ENCODE measurements at places on chromosomes 1 and 21.

DNA sequence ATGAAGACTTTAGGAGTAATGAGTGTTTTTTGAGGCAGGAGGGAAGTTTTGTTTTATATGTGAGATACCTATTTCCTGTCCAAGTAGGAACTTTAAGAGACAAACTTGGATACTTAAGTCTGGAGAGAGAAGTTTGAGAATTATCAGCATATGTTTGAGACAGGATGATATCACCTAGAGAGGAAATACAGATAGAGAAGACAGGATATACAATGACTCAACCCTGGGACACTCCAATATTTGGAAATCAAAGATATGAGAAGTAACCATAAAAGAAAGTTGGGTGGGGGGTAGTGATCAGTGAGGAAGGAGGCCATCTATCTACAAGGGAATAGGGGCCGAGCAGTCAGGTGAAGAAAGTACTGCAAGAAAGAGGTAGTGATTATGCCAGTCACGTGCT, 6.5 kb downstream of the LCE7A start:
- DNase-seq: no peak

DNA sequence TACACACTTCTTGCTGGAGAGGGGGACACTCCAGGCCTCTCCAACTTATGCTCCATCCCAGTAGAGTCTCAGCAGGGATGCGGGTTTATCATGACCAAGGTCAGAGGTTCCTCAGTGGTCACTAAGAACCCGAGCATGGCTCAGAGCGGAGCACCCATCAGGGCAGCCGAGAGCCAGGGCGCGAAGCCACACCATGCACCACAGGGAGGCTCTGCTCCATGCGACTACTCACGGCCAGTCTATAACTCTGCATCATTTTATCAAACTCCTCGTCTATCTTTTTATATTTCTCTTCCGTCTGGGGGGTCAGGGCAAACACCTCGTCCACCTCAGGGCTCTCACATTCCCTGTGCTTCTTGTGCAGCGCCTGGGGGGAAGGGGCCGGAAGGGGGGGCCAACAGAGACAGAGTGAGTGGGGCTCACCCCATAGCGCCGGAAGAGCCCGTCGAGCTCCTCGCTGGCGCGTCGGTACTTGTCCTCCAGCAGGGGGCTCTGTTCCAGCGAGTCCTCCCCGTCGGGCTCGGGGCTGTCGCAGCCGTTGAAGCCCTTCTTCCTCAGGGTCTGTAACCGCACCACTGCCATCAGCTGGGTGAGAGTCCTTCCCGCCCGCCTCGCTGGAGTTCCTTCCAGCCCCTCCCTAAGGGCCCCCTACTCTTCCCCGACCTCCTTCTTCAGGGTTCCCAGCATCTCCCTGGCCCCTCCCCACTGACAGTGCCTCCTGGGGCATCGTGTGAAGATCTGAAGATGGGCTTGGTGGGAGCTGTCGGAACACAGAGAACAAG, 20.0 kb downstream of the MEF2D start:
- peak; percentile 16 for DNase-seq

DNA sequence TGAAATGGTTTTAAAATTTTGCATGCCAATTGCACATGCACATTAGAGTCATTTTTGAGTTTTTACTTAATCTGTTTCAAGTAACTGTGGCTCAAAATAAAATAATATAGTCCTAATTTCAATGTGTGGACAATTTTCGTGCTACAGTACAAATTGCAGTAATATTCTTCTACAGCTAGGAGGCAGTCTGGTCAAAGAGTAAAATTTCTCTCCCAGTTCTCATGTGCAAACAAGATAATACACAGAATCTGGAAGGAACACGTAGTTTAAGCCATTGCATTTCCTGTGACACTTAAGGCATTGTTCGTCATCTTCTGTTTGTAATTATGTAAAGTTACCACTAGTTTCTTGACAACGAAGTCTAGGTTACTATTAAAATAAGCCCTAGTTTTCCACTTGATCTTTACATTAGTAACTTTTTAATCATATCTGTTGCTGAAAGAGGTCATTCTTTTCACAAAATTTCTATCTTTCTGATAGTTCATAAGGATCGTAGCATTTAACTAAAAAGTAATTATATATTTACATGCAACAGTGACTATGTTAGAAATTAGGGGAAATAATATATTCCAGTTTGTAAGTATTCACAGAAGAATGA, 28.9 kb downstream of the ODR4 start:
- no peak for DNase-seq

- no peak for DNase-seq
Measured at GRCh38 chr1:69845655-69846054, 277.9 kb downstream of the LRRC7 start.

DNA sequence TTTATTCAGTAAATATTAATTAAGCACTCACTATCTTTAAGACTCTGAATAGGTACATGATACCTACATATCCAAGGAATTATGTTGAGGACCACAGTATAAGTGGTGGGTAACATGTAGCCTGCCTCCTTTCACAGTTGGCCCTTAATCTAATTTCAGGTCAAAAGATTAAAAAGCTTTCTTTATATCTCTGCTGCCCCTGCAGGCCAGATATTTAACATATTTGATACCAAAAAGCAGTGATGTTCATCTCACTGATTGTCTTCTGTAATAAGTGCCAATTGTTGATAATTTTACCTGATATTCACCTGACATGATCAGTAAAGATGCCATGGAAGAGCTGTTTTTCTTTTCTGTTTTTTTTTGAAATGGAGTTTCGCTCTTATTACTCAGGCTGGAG, 36.5 kb downstream of the RLF start:
- no peak for DNase-seq

GRCh38 chr1:209150114-209150513, 433.4 kb upstream of the CAMK1G start:
- DNase-seq: no peak

- DNase-seq: no peak
Measured at GRCh38 chr1:41291195-41291594, 49.1 kb upstream of the SCMH1 start.

GRCh38 chr1:88658419-88658818, 25.7 kb upstream of the PKN2 start:
- no peak for DNase-seq

DNA sequence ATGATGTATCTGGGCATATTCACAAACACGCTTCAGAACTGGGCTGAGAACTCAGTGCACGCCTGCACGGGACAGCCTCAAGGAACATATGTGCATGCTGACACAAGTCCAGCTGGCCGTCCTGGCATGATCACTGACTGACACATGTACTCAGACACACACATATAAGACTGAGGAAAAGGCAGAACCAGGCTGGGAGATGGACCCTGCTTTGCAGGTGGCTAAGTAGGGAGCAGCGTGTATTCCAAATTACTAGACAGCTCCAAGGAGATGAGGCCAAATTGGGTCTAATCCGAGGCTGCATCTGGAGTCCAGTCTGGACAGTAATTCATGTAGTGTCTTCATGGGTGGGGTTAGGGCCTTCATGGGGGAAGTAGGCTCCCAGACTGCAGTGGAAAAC, 41.4 kb upstream of the GJB5 start:
- no peak for DNase-seq

DNA sequence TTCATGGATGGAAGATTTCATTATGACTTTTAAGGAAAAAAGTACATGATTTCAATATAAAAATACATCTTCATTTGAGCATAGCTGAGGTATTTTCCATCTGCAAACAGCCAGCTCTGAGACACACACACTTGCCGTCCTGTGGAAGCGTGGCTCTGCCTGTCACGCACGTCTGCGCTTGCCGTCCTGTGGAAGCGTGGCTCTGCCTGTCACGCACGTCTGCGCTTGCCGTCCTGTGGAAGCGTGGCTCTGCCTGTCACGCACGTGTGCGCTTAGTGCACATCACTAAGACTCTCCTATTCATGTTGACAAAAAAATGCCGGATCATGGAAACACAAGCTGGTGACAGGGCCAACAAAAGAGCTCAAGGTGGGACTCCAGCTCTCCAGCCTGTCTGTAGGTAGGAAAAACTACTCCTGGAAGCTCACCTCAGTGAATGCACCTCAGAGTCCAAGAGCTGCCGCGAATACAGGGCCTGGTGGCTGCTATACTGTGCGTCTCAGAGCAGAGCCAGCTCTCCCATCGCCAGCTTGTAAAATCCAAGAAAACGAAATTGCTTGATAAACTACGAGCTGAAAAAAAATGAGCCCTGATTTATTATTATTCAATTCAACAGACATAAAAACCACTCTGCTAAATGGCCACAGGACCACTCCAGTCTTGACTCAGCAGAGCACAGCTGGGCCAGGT, 69.3 kb downstream of the SLC37A1 start:
- DNase-seq: no peak

DNA sequence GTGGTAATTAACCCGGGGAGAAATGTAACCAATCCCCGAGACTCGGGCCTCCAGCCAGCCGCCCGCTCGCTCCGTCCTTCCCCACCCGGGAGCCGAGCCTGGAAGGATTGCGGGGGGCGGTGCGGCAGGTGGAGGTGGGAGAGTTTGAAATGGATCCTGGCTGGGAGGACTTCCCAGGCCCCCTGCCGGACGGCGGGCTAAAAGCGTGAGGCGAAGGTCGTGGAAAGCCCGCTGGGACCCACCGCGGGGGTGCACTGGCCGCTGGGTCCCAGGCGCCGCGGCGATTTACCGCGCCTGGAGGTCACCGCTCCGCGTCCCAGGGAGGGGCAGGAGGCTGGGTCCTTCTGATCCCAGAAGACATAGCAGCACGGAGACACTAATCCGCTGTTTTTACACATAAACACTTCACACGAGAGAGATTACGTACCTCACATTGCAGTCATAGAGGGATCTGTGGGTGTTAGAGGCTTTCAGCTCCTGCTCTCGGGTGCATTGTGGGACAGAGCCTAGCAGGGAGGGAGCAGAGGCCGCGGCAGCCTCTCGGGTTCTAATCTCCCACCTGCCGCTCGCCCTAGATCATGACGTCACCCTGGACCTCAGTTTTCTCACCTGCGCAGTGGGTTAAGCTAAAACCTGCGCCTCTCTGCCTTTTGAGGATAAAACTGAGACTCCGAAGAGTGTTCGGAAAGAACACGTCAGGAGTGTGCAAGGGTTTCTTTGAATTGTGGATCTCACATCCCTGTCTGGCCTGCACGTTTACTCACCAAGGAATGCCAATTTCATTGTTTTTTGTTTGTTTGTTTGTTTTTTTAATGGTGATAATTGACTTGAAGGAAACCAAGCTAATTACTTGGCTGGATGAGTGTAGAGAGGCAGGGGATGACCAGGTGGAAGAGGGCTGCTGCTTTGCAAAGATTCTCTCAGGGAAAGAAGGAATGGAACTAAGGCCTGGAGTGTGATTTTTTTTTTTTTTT, 17.1 kb upstream of the TMEM9 start:
- DNase-seq: no peak

DNA sequence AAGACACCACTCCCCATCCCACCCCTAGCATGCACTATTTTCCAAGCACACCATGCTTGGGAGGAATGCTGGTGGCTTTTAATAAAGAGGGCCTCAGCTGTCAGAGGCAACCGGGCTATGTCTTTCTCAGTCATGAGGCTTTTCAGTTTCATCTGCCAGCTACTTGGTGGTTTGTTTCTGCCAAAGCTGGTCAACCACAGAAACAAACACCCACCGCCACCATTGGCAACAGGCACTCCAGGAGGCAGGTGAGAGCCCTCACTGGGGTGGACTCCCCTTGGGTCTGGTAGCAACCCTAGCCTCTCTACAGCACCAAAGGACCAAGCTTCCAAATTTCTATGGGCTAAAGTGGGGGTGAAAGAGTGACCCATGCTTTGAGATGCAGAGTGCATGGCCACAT, 54.3 kb upstream of the CD1D start:
- no peak for DNase-seq

DNA sequence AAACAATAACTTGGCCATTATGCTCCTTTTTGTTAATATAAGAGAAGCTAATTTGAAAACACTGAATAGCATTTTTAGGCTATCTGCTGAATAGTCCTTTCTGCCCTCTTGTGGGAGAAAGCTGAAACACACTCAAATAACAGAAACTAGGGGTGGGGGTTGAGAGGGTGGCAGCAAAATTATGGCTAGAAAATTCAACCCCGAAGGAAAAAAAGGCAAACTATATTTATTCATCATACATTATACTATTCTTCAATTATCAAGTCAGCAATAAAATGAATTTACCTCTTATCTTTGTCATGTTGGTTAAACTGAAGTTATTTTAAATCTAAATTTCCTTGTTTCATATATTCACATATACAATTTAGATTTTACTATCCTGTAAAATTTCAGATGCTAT, 255.9 kb downstream of the FAF1 start:
- DNase-seq: no peak

DNA sequence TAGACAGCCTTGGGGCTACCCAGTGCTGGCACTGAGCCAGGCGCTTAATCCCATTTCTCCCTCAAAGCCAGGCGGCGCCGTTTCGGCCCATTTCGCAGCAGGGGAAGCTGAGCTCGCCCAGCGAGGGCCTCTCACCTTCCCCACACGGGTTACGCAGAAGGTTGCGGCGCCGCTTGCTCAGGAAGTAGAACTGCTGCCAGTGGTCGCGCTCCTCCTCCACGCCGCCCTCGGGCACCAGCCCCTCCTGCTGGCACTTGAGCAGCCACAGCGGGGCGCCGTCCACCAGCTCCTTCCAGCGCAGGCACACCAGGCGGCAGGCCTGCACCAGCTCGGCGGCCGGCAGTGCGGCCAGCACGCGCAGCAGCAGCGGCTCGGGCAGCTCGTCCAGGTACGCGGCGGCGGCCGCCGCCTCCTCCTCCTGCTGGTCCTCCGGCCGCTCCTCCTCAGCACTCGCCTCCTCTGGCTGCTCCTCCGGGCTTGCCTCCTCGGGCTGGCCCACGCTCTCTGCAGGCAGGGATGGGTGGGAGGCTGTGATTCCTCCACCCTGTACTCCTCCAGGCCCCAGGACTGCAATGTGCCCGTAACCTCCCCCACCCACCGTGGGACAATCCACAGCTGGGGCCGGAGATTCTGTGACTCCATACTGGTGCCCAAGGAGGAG, 3.8 kb downstream of the FBXO2 start:
- DNase-seq: peak; percentile 50

- DNase-seq: no peak
Measured at GRCh38 chr1:29772584-29773100, 536.3 kb downstream of the PTPRU start.

DNA sequence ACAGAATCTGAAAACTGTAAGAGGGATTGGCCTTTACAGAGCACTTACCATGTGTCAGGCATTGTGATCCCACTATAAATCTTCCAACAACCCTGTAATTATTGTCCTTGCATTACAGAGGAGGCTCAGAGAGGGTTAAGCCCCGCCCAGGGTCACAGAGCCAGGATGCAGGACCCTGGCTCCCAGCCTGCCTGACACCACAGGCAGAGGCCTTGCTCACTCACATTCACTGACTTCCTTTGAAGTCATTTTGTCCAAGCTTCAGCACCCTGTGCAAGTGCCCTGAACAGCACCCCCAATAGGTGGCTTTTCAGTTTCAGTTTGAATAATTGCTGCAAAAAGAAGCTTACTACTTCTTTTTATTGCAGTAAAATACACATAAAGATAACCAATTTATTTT, 256.8 kb upstream of the NFIA start:
- DNase-seq: no peak

GRCh38 chr1:12087797-12088314, 24.8 kb downstream of the TNFRSF8 start:
- no peak for DNase-seq

- DNase-seq: no peak
Measured at GRCh38 chr1:236553370-236553769, 29.6 kb downstream of the LGALS8 start.

GRCh38 chr1:31072304-31072746, 6.8 kb upstream of the PUM1 start:
- DNase-seq: no peak

GRCh38 chr1:230629511-230629910, 12.8 kb upstream of the COG2 start:
- DNase-seq: no peak

- no peak for DNase-seq
Measured at GRCh38 chr1:151197863-151198253, 494 bp upstream of the PIP5K1A start.

GRCh38 chr1:228799924-228800323, 64.6 kb downstream of the RHOU start:
- no peak for DNase-seq

All from NCI-H187 (cell line).